ENCODE measurements at places on chromosomes 1 and 21.

GRCh38 chr1:2271211-2271721 is 43.1 kb downstream of the SKI start:
- DNase-seq: no peak

DNA sequence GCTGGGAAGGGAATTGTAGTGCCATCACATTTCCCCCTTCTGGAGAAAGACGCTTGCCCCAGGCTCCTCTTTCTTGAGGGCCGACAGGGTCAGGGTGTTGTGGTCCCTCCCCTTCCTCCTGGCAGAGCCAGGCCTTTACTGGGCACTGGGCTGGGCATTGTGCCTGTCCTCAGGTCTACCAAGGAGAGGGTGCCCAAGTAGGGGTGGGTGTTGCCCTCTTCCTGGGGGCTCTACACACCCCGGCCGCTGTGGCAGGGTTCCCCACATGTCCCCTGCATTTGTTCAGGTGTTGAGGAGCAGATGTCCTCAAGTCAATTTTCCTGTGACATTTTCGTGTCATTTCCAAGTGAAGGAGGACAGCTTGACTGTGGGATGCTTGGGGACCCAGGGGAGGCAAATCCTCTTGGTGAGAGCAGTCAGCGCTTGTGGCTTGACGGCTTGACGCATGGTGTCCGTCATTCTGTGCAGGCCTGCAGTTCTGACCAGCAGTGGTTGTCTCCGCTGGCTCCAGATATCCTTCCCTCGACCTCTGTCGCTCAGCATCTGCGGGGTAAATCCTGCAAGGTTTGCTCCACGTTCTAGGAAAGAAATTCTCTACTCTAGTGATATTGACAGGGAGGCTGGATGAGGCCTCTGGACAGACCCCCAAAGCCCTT is 181.9 kb upstream of the VAMP3 start:
- no peak for DNase-seq

GRCh38 chr1:116076831-116077230 is 34.4 kb upstream of the MAB21L3 start:
- no peak for DNase-seq

DNA sequence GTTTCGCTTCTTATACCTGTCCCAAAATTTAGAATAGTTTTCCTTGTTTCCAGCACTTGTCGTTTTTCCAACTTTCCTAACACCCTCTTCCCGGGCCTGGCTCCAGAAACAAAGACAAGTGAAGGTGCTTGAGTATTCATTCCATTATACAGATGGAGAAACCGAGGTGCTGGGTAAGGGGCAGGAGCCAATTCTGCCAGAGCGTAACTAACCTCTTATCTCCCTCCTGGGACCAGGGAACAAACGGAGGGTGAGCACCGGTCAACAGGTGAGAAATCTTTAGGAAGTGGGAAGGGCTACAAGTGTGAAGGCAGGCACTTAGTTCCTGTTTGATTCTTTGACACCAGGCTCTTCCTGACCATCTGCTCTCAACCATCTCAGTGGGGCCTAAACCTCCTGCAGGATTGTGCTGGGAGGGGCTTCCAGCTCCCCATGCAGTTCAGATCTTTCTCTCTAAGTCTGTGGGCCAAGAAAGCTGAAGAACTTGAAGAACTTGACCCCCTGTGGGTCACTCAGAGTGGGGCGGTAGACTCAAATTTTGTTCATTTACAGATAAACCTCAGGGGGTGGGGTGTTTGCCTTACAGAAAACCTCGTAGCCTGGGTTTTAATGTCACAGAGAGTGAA is 8.7 kb downstream of the PLXNA2 start:
- no peak for DNase-seq

GRCh38 chr21:35026617-35027562 is 22.2 kb downstream of the RUNX1 start:
- DNase-seq: no peak

DNA sequence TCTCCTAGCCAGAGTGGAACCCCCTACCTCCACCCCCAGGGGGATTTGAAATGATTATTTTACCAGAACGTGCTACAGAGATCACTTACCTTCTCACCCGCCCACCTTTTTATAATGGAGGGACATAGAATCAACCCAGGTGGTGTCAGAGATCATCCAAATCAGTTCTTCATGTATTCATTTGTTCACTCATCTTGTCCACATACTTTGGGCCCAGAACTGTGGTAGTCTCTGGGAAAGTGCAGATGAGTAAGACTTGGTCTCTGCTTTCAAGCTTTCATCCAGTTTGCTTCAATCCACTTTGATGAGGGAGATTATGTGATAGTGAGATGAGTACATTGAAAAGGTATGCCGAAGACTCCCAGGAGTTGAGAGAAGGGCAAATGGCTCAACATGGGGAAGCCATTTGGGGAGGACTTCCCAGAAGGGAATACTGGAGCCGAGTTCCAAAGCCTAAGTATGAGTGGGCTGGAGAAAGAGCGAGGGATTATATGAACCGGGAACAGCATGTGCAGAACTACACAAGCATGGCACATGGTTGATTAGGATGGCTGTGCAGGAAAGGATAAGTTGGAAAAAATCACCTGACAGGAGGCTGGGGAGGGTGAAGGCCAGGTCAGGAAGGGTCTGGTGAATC is 1.9 kb downstream of the FGGY start:
- DNase-seq: no peak

DNA sequence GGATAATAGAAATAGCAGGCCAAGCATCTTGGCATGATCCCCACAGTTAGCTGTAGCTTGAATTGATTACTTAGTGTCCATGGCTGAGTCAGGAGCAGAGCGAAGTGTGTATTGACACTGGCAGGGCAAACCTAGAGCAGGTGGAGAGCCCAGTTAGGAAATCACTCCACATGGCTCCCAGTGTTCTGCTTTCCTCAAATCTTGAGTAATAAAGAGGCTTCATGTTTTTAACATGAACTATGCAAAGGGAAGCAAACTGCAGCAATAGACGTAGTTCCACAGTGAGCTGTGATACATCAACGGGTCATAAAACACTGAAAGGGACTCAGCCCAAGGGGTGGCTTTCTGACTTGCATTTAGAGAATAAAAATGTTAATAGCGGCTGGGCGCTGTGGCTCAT is 28.9 kb downstream of the RHEX start:
- DNase-seq: no peak

GRCh38 chr1:153796786-153797659 is 21.8 kb downstream of the SLC27A3 start:
- peak; percentile 98 for DNase-seq

DNA sequence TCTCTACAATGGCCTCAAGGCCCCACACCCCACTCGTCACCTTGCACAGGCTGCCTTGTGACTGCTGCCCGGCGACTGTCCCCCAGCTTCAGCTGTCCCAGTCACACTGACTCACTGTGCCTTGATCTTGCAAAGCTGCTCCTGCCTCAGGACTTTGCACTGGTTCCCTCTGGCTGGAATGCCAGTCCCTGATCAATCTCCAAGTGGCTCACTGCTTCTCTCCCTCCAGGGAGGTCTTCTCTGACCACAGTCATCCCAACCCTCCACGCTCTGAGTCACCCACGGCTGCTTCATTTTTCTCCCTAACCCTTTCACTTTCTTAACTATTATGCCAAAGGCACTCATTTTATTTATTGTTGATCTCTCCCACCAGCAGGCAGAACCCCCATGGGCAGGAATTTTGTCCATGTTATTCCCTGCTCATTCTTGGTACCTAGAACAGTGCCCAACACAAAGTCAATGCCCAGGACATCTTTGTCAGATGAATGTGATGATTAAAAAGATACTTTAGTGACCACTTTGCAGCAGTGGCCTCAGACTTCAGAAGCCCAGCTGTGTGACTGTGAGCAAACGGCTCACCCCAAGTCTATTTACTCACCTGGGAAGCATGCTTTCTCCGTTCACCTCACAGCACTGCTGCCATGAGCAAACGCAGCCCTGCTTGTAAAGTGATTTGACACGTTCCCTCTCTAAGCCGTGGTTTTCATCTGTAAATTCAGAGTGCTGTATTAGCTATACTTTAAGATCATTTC is 53.4 kb downstream of the ZBTB18 start:
- no peak for DNase-seq

- DNase-seq: no peak
These were observed 3.9 kb upstream of the P3R3URF start for GRCh38 chr1:46180082-46180616.

- DNase-seq: no peak
These were observed 5.6 kb downstream of the ARHGAP29 start for GRCh38 chr1:94231746-94232145.

DNA sequence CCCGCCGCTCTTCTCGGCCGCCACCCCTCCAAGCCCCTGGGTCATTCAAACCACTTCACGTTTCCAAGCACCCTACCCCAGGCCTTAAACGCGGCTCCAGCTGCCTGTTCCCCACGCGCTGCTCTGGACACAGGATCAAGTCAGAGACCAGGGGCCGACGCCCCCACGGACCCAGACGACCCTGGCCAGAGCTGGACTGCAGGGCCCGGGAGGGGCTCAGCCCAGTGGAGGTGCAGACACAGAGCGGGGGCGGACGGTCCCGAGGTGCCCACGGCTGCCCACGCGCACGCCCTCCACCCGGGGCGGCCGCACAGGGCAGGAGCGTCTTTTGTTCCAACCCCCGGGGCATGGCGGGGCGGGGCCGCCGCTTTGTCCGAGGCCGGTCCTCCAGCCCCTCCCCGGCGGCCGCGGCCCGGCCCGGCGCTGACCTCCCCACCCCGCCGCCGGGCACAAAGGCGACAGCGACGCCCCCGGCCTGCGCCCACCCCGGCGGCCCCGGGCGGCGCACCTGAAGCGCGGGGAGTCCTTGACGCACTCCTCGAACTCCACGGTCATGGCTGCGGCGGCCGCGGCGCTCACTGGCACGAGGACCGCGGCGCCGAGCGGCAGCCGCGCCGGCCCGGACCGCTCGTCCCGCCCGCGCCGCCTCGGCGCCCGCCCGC is 338 bp downstream of the ACAP3 start:
- DNase-seq: no peak

- no peak for DNase-seq
These were observed 194.4 kb downstream of the GIPC2 start for GRCh38 chr1:78240191-78240590.

GRCh38 chr1:53458634-53459033 is 565 bp upstream of the DMRTB1 start:
- no peak for DNase-seq

DNA sequence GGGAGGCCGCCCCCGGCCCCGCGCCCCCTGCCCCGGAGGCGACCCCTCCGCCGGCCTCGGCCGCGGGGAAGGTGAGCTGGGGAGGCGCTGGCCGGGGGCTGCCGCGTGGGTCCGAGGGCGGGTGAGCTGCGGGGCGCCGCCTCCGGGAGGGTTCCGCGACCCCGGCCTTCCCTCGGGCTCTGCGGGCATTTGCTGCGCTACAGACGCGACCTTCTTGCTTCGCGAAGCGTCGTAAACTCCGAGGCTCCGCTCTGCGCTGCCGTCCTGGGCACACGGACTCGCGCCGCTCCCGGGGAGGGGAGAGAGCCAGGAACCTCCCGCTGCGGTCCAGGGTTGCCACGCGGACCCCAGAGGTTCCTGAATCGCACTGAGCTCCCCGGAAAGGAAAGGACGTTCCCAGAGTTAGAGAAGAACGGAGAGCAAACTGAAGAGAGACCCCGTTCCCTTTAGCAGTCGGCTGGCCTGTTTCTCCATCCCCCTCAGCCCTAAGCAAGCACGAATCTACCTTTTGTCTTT is 345 bp downstream of the SLX9 start:
- DNase-seq: no peak

- no peak for DNase-seq
These were observed 151.8 kb upstream of the RAB4A start for GRCh38 chr1:229119161-229119560.

DNA sequence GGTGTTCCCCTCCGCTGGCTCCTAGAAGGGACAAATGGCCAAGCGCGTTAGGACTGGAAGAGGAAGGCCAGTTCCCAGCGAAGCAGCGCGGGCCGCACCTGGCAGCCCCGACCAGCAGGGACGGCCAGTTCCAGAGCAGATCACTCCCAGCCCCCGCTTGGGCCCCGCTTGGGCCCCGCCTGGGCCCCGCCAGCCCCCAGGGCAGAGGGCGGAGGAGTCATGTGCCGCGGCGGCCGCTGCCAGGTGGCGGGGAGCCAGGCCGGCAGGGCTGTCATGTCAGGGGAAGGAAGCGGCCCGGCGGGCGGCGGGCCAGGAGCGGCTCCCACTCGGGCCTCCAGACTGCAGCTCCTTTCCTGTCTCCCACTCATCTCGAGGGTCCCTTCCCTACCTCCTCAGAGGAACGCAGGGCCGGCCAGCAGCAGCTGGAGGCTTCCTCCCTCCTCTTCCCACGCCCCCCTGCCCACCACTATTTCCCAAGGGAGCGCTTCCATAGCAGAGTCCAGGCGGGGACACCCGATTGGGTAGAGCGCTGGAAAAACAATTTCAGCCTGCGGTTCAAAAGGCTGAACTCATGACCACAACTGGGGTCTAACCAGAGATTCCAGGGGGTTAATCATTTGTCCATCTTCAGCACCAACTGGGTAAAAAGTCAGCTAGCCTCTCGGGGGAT is 16.5 kb downstream of the ZNF697 start:
- no peak for DNase-seq

DNA sequence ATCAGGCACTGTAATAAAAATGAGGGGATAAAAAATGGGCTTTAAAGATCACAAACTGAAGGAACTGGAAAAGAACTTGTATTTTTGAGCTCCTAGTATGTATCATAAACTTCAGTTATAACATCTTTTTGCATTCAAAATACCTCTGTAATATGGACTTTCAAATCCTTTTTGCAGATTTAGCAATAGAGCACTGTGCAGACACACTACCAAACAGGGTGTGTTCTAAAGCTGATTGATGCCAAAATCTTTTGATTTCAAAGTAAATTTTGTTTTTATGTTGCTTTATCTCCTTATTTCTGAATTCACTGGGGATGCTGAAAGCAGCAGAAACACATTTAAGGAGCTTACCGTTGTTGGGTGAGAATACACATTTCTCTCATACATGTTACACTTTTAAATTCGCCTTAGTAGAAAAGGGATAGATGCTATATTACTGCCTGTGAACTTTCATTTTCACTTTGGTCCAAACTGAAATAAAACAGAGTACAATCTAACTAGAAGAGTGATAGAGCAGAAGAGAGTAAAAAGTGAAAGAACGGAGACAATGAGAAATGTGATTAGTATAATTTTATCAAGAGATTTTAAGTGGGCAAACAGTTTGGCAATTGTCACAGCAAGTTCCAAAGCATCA is 1126.6 kb downstream of the BRINP3 start:
- no peak for DNase-seq

DNA sequence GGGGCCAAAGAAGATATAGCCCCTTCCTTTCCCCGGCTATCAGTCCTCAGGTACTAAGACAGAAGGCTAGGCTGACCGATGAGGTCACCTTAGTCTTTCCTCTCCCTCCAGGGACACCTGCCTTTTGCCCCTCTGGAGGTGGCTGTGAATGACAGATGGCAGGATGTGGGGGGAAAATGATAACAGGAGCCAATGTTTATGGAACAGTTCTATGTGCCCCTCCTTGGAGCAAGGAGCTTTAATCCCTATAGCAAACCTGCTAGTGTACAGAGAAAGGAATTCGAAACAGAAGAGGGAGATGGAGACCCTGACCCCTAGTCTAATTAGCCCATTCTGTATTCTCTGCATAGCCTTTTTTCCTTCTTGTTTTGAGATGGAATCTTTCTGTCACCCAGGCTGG is 28.1 kb downstream of the SERINC2 start:
- no peak for DNase-seq

GRCh38 chr1:117523111-117523510 is 82.7 kb upstream of the TENT5C start:
- no peak for DNase-seq
